Muscle of arm (tissue), 14 donors: ENCODE measurements at places on chromosomes 1 and 21. TPM values are rescaled to one million over a fixed set of nuclear protein-coding genes. Genes with fewer than 3 reads are reported as not detected.

Gene IRF6
- 0.75 TPM for polyA plus RNA-seq

Gene HCRTR1
- 0.23 TPM for polyA plus RNA-seq

Gene CD247
- 0.34 TPM for polyA plus RNA-seq

Gene ADAMTS5
- 17.3 TPM for polyA plus RNA-seq
